ENCODE measurements at places on chromosomes 4 and X. TPM values are rescaled to one million over a fixed set of nuclear protein-coding genes. Genes with fewer than 3 reads are reported as not detected.

VEGFD gene
- total RNA-seq: not detected

CT45A5 gene
- total RNA-seq: 0.23 TPM

S100P gene
- 37.1 TPM for total RNA-seq

MAGED4B gene
- 0.45 TPM for total RNA-seq

TLR10 gene
- not detected for total RNA-seq

POU4F2 gene
- not detected for total RNA-seq

F11 gene
- not detected for total RNA-seq

PABPC1L2A gene
- total RNA-seq: not detected

HHIP gene
- total RNA-seq: not detected

STK26 gene
- total RNA-seq: 54.4 TPM

GYPB gene
- total RNA-seq: not detected

GRIA2 gene
- total RNA-seq: not detected

MAGEA11 gene
- not detected for total RNA-seq

AADAT gene
- not detected for total RNA-seq

TLR6 gene
- 1.3 TPM for total RNA-seq

PRPS1 gene
- 64.6 TPM for total RNA-seq

GAGE12D gene
- not detected for total RNA-seq

RTL9 gene
- total RNA-seq: not detected

ANTXR2 gene
- total RNA-seq: 26.5 TPM

CSAG1 gene
- total RNA-seq: not detected

TEX13D gene
- total RNA-seq: not detected

UCHL1 gene
- 0.30 TPM for total RNA-seq

GLRB gene
- not detected for total RNA-seq

MSANTD1 gene
- 1.4 TPM for total RNA-seq

BMPR1B gene
- 0.07 TPM for total RNA-seq

SLC30A9 gene
- total RNA-seq: 33.5 TPM

NPY1R gene
- not detected for total RNA-seq

ARHGAP6 gene
- total RNA-seq: not detected

PDE6B gene
- total RNA-seq: 13.5 TPM

UGT2B15 gene
- total RNA-seq: not detected

UGT2B17 gene
- total RNA-seq: not detected

SPON2 gene
- 32.4 TPM for total RNA-seq

NALF2 gene
- 0.09 TPM for total RNA-seq

HTRA3 gene
- total RNA-seq: not detected

PASD1 gene
- not detected for total RNA-seq

GPR82 gene
- total RNA-seq: 0.07 TPM

CXCL5 gene
- total RNA-seq: not detected

TMEM35A gene
- total RNA-seq: not detected

TRIM75 gene
- not detected for total RNA-seq

L1CAM gene
- total RNA-seq: 6.3 TPM

SATL1 gene
- total RNA-seq: not detected

TRMT2B gene
- 23.6 TPM for total RNA-seq

PDGFRA gene
- total RNA-seq: 0.34 TPM

HTN3 gene
- not detected for total RNA-seq

PNMA6F gene
- total RNA-seq: not detected

PLAC8 gene
- 127 TPM for total RNA-seq

SLIT2 gene
- total RNA-seq: not detected

TMSB15B gene
- 7.2 TPM for total RNA-seq

MAGEC3 gene
- not detected for total RNA-seq

MCF2 gene
- total RNA-seq: 0.34 TPM

LAP3 gene
- 101 TPM for total RNA-seq

PLS3 gene
- 2.0 TPM for total RNA-seq

REELD1 gene
- 0.09 TPM for total RNA-seq

MID2 gene
- total RNA-seq: 2.9 TPM

SH3RF1 gene
- 0.30 TPM for total RNA-seq

CFAP99 gene
- total RNA-seq: not detected

RNF175 gene
- not detected for total RNA-seq

BBS12 gene
- total RNA-seq: 1.8 TPM

Data from T-helper 2 cell treated with Interferon-gamma antibody and Interleukin-4, amounts not matched to agents 100 ng/mL and 5 ng/mL, for 36 hours (primary cell).